Activated T-cell treated with anti-CD3 and anti-CD28 coated beads, Interleukin-2, amount 50 U/mL, for 72 hours (primary cell): ENCODE measurements at places on chromosomes 4 and X. TPM values are rescaled to one million over a fixed set of nuclear protein-coding genes. Genes with fewer than 3 reads are reported as not detected.

DNA sequence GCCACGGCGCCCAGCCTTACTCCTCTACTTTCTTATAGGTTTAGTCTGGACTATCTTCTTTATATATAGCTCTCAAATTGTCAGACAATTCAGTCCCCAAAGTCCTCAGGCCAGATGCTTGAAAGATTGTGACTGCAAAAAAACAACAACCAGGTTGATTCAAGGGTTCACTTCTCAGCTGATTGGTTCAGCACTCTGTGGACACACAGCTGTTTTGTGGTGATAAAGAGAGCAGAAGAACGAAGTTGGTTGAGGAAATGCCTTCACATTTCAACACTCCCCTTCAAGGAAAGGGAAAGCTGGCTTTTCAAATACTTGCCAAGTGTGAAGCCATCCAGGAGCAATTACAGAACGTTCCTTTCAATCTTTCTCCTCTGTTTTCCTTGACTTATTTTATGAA is 166.8 kb downstream of the SHROOM3 start:
- no peak for DNase-seq

DNA sequence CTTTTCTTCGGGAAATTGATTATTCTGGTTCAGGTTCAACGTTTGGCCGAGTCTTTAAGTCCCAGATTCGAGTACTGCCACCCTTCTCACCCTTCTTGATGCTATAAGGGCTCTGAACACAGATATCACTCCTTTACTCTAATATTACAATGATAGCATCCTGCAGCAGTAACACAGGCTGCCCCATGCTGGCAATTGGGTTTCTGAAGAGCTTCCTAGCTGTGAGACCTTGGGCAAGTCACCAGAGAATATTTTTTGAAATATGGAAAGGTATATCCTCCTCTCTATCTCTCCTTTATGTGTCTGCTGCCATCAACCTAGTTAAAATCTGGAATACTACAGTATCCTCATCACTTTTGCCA is 297 bp upstream of the MTMR8 start:
- no peak for DNase-seq

GRCh38 chrX:103839404-103839803 is 7.3 kb upstream of the RAB9B start:
- DNase-seq = peak; percentile 23

DNA sequence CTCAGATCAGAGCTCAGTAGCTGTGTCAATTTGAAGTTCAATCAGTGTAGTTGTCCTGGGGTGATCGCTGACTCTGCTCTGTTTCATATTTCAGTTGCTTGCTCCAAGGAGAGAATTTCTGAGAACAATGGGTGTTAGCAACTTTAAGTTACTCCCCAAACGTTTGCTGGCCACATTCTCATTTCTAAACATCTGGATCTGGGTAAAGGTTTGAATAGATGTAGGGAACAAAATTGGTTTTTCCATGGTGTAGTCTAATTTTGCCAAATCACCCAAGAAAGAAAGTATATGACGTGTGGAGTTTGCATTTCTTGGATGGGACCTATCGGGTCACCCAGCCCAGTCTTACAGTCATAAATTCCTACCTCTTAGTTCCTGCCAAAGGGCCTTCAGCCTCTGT is 103.7 kb downstream of the AKAP4 start:
- no peak for DNase-seq

DNA sequence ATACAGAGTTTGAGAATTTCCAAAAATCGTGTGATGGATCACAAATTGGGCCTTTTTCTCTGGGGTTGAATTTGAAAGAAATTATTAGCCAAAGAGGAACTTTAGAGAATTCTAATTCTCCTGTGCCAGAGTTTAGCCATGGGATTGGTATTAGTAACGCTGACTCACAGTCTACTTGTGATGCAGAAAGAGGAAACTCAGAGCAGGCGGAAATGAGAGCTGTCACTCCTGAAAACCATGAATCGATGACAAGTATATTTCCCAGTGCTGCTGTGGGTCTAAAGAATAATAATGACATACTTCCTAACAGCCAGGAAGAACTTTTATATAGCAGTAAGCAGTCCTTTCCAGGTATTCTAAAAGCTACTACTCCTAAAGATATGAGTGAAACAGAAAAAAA is 64.9 kb downstream of the N4BP2 start:
- DNase-seq = no peak

DNA sequence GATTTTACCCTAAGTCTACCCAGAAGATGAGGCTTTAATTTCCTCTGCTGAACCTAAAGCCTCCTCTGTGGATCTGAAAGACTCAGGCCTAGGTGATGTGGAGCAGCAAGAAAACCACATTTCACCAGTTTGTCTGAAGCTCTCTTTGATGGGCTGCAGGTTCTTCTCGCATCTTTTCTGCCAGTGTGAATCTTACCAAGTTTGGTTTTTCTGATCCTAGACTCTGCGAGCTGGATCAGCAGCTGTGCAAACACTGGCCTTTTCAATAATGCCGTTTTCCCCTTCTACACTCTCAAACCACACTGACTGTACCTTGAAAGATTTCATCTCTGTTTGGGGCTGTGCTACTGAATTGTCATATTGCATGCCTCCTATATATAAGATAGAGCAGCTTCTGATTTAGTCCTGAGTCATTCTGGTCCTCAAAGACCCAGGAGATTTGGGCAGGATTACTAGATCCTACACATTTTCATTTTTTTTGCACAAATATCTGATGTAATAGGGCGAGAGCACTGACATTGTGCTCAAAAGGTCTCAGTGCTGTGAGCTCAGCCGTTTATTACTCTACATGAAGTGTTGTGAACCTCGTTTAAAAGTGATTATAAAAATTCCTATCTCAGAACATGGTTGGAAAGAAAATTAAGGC is 133.6 kb upstream of the FAM9C start:
- no peak for DNase-seq

DNA sequence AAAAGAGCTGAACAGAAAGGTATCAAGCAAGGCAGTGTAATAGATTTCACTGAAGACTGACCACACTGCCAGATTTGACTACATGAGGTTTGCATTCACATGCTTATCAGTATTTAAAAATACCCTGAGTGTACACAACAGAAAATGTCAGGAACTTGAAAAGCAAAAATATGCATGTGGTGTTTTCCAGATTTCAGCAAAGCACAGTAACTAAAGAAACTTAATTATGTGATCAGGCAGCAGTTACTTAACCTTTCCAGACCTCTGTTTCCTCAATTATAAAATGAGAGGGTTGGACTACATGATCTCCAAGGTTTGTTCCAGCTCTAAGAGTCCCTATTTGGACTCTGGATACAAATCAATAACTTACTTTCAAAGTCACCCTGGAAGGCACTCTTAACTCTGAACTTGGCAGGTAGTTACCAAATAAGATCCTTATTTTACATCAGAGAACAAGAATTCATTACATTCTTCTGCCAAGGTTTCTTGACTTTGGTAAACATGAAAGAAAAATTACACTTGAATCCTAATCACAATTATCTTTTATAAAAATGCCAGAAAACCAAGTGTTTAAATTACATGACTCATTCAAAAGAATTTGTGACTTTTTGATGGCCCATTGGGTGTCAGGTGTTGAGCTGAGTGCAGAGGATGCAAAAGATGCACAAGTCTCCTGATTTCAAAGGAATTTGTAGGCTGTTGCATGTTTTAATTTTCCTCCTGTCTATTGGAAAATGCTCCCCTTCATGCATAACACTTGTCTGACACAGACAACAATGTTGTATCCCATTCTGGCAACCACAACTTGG is 241.6 kb downstream of the MGST2 start:
- DNase-seq = no peak

GRCh38 chrX:68672581-68673318 is 25.3 kb downstream of the STARD8 start:
- no peak for DNase-seq

- no peak for DNase-seq
These were observed 138.8 kb upstream of the MSX1 start for GRCh38 chr4:4720646-4721045.

DNA sequence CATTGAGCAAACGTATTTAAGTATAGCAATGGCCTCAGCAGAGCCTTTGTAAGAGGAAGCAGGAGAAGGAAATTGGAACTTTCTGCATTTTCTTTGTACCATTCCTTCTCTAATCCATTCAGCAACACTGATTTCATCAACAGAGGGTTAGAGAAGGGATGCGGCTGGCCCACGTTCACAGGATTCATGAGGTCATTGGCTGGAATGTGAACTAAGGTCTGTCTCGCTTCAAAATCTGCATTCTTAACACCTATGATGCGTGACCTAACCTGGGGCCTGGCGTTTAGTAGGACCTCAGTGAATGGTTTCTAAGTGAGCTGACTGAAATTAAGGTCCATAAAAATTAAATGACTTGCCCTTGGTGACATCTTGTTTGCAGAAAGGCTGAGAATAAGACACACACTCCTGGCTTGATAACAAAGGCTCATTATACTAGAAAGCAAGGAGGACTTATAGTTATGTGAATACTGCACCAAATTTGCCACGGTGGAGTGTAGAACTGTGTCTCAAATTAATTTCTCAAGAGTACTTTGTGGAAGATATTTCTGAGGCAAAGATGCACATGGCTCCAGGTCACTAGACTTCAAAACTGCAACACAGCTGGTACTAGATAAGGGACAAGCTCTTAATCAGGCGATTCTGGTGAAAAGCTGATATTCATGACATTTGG is 25.4 kb downstream of the FGFBP1 start:
- DNase-seq = no peak

GRCh38 chr4:53543561-53543960 is 47.7 kb downstream of the LNX1 start:
- DNase-seq = no peak

- DNase-seq = no peak
These were observed 148.6 kb downstream of the GC start for GRCh38 chr4:71635139-71635748.

- peak; percentile 63 for DNase-seq
These were observed 82.0 kb upstream of the CLDN34 start for GRCh38 chrX:9885150-9885549.

DNA sequence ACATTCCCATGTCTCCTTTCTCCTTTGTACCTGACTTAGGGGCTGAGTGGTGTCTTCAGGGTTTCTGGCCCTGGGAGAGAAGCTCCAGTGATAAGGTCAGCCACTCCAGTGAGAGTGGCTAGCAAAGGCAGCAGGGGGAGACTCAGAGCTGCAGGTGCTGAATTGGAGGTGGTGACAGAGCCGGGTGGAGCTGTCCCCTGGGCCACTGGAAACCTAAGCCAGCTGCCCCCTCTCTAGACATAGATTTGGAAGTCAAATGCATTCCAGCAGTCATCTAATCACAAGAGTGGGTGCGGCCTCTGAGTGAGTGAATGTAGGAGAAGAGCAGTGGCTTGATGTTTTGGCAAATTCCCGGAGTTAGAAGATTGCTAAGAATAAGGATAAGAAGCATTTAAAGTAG is 28.5 kb downstream of the TRIM2 start:
- DNase-seq = no peak

- peak; percentile 12 for DNase-seq
These were observed 52.8 kb upstream of the CLNK start for GRCh38 chr4:10737337-10737736.

- no peak for DNase-seq
These were observed 548.8 kb upstream of the LCORL start for GRCh38 chr4:18570370-18570769.

DNA sequence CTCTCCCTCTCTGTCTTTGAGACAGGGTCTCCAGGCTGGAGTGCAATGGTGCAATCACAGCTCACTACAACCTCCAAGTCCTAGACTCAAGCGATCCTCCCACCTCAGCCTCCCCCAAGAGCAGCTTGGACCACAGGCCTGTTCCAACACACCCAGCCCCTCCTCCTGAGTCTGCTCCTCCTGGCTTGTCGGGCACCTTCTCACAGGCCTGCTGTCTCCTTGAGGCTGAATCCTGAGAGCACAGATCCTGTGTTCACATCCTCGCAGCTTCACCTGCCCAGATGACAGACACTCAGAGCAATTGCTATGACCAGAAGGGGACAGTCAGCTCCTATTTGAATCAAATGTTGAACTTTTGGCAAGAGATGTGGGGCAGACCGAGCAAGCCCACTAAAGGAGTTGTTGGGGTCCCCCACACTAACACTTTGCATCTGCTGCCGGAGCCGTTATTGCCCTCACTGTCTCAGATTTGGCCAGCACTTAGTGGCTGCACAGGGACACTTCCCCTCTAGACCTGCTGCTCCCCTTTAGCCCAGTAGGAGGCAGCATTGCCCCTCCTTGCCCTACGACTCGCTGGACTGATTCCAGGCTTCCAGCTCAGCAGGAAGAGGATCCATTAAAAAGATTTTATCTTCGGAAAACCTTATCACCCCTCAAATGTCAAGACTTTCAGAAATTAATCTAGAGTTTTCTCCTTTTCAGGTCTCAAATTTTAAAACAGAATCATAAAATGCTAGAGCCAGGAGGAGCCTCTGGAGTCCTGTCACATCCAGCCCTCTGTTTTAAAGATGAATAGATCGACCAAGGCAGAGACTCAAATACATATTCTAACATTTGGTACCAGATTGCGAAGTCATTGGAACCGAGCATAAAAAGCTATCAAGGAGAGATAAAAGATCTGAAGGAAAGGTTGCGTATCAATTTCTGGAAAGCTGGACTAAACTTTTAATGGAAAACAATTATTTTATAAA is 113.7 kb downstream of the USP46 start:
- DNase-seq = peak; percentile 64

DNA sequence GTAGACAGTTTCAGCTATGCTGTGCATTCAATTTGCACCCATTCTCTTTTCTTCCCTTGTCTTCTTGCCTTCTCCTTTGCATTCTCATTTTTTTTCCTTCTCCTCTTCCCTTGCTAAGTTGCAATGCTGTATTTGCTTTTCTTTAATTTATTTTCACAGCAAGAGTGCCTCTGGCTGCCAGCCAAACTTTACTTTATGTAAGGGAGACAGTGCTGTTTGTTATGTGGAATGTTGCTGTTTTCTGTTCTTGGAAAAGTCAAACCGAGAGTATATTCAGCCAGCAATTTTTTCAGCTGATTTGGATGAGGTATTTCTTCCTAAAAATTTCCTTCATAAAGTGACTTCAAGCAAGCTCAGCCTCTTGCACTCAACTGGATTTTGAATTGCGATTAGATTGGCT is 1293.4 kb downstream of the ARAP2 start:
- no peak for DNase-seq

DNA sequence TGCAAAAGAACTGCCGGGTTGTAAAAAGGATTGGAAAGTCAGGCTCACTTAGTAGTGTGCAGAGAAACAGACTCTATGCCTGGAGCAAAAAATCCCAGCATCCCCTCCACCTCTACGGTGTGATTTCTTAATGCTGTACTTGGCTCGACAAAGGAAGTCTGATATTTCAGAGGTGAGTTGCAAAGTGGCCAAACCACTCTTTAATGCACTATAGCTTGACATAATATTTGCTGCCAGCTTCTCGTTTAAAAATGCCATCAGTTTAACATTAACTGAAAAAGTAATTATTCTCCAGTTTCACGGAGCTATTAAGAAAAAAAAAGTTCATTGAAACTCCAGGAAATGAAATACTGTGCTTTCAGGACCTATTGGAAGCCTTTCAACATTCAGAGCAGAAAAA is 448.3 kb upstream of the ZFP42 start:
- no peak for DNase-seq

GRCh38 chr4:1416948-1417260 is 10.7 kb upstream of the NKX1-1 start:
- DNase-seq = no peak

GRCh38 chrX:19097553-19098283 is 24.6 kb downstream of the ADGRG2 start:
- DNase-seq = no peak

- no peak for DNase-seq
These were observed 390.7 kb downstream of the MAPK10 start for GRCh38 chr4:85968945-85969819.

Gene NHS
- total RNA-seq = 11.4 TPM

Gene RBM46
- total RNA-seq = not detected

Gene NUP54
- 51.9 TPM for total RNA-seq

Gene MMAA
- total RNA-seq = 16.7 TPM

Gene SLC25A43
- total RNA-seq = 9.8 TPM

Gene SMR3B
- total RNA-seq = not detected

Gene CSAG3
- total RNA-seq = 1.3 TPM

Gene PAGE1
- total RNA-seq = not detected

Gene HTR2C
- total RNA-seq = not detected

Gene YY2
- total RNA-seq = 1.1 TPM
